NCI-H526 treated with DMSO at 0.1 percent for 48 hours (cell line): ENCODE measurements at places on chromosomes 5 and 9.

GRCh38 chr9:105141146-105141975, 103.1 kb upstream of the SLC44A1 start:
- no peak for DNase-seq

DNA sequence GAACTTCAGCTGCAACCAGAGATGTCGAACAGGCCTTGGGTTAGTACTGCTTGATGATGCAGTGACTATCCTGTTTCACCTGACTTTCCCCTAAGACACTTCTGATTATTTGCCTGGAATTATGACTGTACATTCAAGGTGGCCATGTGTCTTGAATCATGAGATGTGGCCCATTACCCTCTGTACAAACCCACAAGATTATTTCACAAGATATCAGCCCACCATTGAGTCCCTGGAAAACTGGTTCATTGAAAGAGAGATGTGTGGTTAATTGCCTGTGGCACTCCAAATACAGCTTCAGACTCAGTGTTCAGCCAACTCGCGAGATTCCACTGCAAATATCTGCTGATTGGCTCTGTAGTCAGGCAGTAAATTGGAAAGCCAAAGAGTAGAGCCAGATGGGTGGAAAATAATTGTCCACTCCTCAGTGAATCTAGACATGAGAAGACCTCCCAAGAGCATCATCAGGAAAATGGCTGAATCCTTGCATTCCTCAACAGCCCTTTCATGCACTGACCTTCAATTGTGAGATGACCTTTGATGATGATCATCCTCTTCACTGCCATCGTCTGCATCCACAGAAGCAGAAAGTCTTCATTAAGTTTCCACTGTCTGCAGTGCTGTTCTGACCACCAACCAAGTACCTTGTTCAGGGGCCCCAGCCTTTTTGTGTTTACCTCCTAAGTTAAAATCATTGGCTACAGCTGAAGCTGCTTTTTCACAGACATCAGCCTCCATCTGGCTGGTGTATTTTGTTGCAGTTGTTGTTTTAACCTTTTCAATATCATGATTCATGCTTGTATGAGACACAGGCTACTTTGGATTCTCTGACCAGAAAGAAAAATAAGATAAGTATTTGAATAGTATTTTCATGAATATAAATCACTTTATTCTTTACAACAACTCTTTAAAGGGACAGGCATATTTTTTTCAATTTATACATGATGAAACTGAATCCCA, 75.2 kb downstream of the ESM1 start:
- DNase-seq, result no peak

DNA sequence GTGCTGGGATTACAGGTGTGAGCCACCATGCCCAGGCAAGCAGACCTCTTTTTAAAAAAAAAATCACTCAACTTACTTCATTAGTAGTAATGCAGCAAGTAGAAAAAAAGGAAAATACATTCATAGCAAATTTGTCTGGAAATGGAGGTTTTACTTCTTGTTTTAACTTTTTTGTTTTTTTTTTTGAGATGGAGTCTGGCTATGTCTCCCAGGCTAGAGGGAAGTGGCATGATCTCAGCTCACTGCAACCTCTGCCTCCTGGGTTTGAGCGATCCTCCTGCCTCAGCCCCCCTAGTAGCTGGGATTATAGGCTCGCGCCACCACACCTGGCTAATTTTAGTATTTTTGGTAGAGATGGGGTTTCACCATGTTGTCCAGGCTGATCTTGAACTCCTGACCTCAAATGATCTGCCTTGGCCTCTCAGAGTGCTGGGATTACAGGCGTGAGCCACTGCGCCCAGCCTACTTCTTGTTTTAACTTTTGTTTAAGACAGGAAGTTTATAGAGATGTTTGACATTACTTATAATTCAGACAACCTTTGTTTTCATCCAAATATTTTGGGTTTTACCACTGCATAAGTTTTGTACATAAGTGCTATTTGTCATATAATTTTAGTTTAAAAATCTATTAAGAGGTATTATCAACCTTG, 26.5 kb downstream of the UBE2R2 start:
- no peak for DNase-seq

GRCh38 chr9:11206925-11207324, 594.1 kb upstream of the PTPRD start:
- no peak for DNase-seq

GRCh38 chr5:133945568-133945967, 22.9 kb downstream of the C5orf15 start:
- no peak for DNase-seq

DNA sequence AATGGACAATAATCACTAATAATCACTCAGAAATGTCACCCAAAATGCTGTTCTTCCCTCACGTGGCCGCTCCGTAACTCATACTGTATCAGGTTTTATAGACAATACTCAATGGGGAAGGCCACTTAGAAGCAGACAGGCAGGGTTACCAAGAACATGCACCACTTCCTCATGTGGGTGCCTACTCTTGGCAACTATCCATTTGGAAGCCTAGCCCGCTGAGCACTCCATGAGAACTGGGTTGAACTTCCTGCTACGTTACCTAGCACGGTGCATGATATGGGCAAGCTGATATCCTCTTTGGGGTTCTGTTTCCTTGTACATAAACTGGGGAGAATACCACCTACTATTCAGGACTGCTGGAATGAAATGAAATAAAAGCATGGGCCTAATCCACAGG, 14.3 kb downstream of the DAP start:
- no peak for DNase-seq

- DNase-seq, result no peak
Measured at GRCh38 chr5:31186672-31187267, 6.7 kb upstream of the CDH6 start.

GRCh38 chr9:109022873-109023272, 9.6 kb upstream of the CTNNAL1 start:
- DNase-seq, result no peak

DNA sequence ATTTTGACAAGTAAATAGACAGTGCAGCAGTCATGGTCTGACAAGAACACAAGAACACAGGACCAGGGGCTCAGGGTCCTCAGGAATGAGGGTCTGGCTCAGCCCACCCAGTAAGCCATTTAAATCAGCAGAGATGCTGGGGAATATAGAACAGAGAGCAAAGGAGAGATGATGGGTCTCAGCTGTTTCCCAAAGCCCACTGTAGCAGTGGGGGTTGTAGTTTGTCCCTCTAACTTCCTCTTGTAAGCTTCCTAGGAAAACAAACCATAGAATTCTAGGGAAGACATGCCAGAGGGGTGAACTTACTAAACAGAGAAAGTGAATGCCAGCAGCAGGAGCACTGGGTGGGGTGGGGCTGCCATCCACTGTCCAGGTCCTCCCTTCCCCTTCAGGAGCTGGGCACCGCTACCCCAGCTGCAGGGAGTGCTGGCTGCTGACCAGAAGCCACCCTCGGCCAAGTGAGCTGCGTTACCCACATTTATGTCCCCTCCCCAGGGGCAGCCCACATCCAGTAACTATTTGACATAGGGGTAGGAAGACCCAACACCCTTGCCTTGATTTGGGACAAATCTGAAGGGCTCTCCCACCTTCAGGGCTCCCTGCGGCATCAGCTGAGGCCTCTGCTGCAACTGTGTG, 41.6 kb downstream of the GABBR2 start:
- no peak for DNase-seq

DNA sequence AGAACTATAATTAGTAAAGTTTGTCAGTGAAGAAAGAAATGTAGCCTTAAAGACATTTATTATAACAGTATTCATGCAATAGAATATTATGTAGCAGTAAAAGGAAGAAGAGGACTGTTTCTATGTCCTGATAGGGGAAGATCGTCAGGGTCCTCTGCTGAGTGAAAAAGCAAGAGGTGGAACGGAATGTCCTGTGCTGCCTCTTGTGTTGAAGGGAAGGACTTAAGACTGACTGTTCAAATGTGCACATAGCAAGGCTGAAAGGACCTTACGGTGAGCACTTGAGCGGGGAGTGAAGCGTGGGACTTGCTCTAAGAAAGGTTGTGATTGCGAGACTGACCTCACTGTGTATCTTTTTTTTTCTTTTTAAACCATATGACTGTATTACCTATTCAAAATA, 63.2 kb downstream of the SNX24 start:
- no peak for DNase-seq

DNA sequence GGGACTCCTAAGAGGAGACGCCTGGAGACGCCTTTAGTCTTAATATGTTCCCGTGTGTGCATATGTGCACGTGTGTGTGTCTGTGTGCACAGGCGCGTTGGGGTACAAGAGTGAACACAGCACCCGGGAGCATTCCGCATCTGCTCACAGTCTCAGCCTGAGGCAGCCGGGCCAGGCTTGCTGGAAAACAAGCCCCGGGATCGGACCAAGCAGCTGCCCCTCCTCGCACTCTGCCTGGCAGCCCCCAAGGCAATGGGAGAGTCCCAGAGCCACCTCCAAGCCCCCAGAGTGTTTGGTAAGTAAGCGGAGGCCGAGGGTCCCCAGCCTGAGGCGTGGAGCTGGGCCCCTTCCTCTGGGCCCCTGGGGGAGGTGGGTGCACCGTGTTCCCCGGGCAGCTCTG, 27.3 kb upstream of the UBAC1 start:
- no peak for DNase-seq

- no peak for DNase-seq
Measured at GRCh38 chr5:87152886-87153285, 114.8 kb upstream of the RASA1 start.

DNA sequence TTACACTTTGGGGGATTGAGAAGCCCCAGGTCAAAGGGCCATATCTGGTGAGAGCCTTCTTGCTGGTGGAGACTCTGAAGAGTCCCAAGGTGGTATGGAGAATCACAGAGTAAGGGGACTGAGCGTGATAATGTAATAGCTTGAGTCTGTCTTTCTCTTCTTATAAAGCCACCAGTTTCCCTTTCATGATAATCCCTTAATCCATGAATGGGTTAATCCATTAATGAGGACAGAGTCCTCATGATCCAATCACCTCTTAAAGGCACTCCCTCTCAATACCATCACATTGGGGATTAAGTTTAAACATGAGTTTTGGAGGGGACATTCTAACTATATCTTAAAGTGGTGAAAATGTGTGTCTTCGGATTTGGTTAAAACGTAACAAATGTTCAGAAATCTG, 21.5 kb downstream of the WDR36 start:
- DNase-seq, result no peak

- no peak for DNase-seq
Measured at GRCh38 chr9:126234681-126235335, 91.8 kb upstream of the MVB12B start.

DNA sequence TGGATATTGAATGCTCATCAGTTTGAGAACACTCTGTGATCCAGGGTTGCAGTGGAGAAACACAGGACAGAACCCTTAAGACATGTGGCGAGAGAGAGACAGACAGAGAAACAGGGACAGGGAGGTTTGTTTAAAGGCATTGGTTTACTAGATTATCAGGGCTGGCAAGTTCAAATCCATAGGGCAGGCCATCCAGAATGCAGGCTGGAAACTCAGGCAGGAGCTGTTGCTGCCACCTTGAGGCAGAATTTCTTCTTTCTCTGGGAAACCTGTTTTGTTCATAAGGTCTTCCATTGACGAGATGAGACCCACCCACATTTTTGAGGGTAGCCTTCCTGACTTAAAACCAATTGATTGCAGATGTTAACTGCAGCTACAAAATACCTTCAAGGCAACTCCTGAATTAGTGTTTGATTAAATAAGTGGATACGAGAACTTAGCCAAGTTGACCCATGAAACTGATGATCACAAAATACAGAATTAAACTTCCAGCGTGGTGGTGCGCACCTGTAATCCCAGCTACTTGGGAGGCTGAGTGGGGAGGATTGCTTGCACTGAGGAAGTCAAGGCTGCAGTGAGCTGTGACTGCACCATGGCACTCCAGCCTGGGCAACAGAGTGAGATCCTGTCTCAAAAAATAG, 55.9 kb downstream of the NSUN2 start:
- peak; percentile 75 for DNase-seq

DNA sequence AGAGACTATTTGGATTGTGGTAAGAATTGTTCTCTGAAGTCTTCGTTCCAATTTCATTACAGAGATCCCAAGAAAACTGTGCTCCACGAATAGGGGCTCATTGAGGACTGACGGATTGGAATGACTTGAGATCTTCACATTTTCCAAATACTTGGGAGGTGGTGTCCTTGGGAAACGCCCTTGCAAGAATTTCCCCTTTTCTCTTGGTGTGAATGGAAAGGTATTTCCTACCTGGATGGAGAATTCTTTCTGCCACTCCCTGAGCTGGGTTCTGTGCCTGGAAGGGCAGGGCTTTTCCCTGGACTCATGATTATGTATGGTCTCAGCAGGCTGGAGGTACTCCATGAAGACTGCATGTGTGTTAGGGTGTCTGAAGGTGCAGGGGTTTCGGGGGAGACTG, 53.9 kb downstream of the SNX18 start:
- DNase-seq, result no peak

GRCh38 chr9:109452761-109453160, 45.3 kb downstream of the PTPN3 start:
- DNase-seq, result no peak

DNA sequence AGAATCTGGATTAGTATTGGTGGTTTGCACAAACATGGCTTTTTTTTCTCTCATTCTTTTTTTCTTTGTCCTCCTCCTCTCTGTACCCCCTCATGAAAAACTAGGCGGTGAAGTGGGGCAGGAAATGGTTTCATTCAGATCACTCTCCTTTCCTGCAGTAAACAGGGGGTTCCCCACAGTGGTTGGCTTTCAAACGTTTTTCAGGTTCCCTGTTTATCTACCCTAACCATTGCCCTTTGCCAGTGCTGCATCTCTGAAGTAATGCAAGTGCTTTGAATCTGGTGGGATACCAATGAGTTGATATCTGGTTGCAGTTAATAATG, 29.8 kb downstream of the NR4A3 start:
- DNase-seq, result no peak
